CD4-positive, alpha-beta memory T cell (primary cell): ENCODE measurements at places on chromosomes 12 and 14. TPM values are rescaled to one million over a fixed set of nuclear protein-coding genes. Genes with fewer than 3 reads are reported as not detected.
A peak's percentile ranks its signal among the peaks of the same experiment; 100 is the strongest.

GRCh38 chr14:56608689-56609088 is 29.1 kb downstream of the TMEM260 start:
- H3K27ac ChIP-seq = no peak overlapping the region
- no peak for DNase-seq
- peaks cover 14% of the 10 kb centered on the region for H3K36me3 ChIP-seq
- no peaks in the 10 kb centered on the region for H3K4me1 ChIP-seq
- H3K27me3 ChIP-seq = no peaks in the 10 kb centered on the region

- no peaks in the 10 kb centered on the region for H3K4me1 ChIP-seq
- DNase-seq = no peak
- no peak overlapping the region for H3K4me3 ChIP-seq
These were observed 90.3 kb downstream of the DDHD1 start for GRCh38 chr14:53062856-53063255.

- DNase-seq = no peak
- no peaks in the 10 kb centered on the region for H3K27me3 ChIP-seq
- no peak overlapping the region for H3K27ac ChIP-seq
- H3K4me1 ChIP-seq = no peaks in the 10 kb centered on the region
These were observed 947.7 kb downstream of the GALC start for GRCh38 chr14:87045246-87045645.

GRCh38 chr12:25458047-25458552 is 95.0 kb downstream of the LMNTD1 start:
- H3K27ac ChIP-seq = no peak overlapping the region
- H3K27me3 ChIP-seq = no peaks in the 10 kb centered on the region
- no peaks in the 10 kb centered on the region for H3K36me3 ChIP-seq
- no peak overlapping the region for H3K4me3 ChIP-seq
- DNase-seq = no peak

- H3K27ac ChIP-seq = no peak overlapping the region
- no peak for DNase-seq
- H3K4me1 ChIP-seq = no peaks in the 10 kb centered on the region
- H3K36me3 ChIP-seq = no peaks in the 10 kb centered on the region
- H3K4me3 ChIP-seq = no peak overlapping the region
These were observed 727.1 kb upstream of the TBX3 start for GRCh38 chr12:115411121-115411520.

GRCh38 chr14:99946652-99947489 is 118.4 kb upstream of the EVL start:
- H3K27me3 ChIP-seq = peaks cover 13% of the 10 kb centered on the region
- H3K27ac ChIP-seq = no peak overlapping the region
- H3K4me1 ChIP-seq = peaks cover 14% of the 10 kb centered on the region
- H3K4me3 ChIP-seq = no peak overlapping the region
- H3K36me3 ChIP-seq = no peaks in the 10 kb centered on the region
- DNase-seq = peak; percentile 42

DNA sequence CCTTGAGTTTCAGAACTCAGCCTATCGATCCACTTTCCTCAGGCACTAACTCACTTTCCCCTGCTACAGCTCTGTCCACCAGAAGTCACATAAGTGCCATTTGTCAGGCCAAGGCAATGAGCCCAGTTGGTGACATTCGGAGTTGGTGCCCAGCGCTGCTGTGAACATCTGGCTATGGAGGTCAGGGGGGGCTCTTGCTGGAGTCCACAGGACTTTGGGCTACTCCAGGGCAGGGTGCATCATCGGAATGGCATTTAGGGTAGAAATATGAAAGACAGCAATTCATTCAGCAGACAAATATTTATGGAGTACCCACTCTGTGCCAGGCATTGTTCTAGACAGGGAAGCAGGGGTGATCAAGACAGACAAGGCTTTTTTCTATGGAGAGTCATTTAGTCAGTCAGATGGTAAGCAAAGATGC is 1.5 kb upstream of the PPP1CC start:
- no peaks in the 10 kb centered on the region for H3K27me3 ChIP-seq
- no peak overlapping the region for H3K4me3 ChIP-seq
- peaks cover 20% of the 10 kb centered on the region for H3K4me1 ChIP-seq
- H3K36me3 ChIP-seq = no peaks in the 10 kb centered on the region
- no peak overlapping the region for H3K27ac ChIP-seq
- no peak for DNase-seq

ARG2 gene
- not detected for total RNA-seq

CIDEB gene
- 22.3 TPM for total RNA-seq

RFX4 gene
- not detected for total RNA-seq

DNA sequence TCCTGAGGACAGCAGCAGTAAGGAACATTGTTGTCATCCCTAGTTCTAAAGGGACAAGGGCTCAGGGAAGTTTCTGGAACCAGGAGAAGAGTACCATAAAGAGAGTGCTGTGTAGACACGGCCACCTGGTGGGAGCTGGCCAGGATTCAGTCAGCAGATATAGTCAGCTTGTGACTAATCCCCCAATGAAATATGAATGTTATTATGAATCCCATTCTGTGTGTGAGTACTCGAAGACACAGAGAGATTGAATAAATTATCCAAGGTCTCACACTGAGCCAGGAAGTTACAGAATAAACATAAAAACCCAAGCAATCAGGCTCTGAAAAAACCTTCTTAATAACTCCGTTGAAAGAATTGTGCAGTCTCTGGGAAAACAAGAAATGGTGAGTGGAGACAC is 1359.5 kb downstream of the AACS start:
- H3K27me3 ChIP-seq = no peaks in the 10 kb centered on the region
- DNase-seq = no peak
- no peak overlapping the region for H3K27ac ChIP-seq
- no peak overlapping the region for H3K4me3 ChIP-seq

DNA sequence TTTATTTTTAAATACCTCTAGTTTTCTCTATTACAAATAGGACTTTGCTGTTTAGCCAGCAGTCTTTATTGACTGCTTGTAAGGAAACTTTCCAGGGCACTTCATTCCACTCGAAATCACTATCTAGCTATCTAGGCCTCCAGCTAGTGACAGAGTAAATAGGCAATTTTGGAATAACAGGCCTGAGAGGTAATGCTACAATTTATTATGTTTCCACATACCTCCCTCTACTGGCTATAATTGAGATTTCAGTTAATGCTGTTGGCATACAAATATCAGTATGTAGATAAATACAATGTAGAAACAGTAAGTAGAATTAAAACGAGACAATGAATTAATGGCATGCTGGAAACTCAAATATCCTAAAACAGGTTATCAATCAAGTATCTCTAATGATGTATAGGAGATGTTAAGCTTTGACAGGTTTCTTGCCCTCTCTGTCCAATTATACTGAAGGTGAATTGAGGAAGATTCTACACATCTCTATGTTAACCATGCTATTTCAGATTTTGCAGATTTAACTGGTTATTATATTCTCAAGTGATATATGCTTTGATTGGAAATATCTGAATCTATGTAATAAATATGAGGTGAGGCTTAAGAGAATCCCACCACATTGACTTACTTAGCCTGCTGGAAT is 7.2 kb downstream of the DTD2 start:
- H3K36me3 ChIP-seq = peaks cover 7% of the 10 kb centered on the region
- no peaks in the 10 kb centered on the region for H3K27me3 ChIP-seq
- H3K27ac ChIP-seq = no peak overlapping the region
- DNase-seq = peak; percentile 12

- no peak overlapping the region for H3K4me3 ChIP-seq
- DNase-seq = no peak
- no peaks in the 10 kb centered on the region for H3K4me1 ChIP-seq
- H3K36me3 ChIP-seq = no peaks in the 10 kb centered on the region
These were observed 8.6 kb downstream of the CAPRIN2 start for GRCh38 chr12:30746190-30746589.

- no peak overlapping the region for H3K27ac ChIP-seq
- peaks cover 7% of the 10 kb centered on the region for H3K4me1 ChIP-seq
- DNase-seq = no peak
- H3K27me3 ChIP-seq = no peaks in the 10 kb centered on the region
- no peaks in the 10 kb centered on the region for H3K36me3 ChIP-seq
These were observed 129.5 kb upstream of the NCOR2 start for GRCh38 chr12:124696693-124697476.

- no peak overlapping the region for H3K4me3 ChIP-seq
- H3K27me3 ChIP-seq = no peaks in the 10 kb centered on the region
- no peak overlapping the region for H3K27ac ChIP-seq
- DNase-seq = no peak
These were observed 20.2 kb downstream of the SLC2A3 start for GRCh38 chr12:7915661-7916403.

DNA sequence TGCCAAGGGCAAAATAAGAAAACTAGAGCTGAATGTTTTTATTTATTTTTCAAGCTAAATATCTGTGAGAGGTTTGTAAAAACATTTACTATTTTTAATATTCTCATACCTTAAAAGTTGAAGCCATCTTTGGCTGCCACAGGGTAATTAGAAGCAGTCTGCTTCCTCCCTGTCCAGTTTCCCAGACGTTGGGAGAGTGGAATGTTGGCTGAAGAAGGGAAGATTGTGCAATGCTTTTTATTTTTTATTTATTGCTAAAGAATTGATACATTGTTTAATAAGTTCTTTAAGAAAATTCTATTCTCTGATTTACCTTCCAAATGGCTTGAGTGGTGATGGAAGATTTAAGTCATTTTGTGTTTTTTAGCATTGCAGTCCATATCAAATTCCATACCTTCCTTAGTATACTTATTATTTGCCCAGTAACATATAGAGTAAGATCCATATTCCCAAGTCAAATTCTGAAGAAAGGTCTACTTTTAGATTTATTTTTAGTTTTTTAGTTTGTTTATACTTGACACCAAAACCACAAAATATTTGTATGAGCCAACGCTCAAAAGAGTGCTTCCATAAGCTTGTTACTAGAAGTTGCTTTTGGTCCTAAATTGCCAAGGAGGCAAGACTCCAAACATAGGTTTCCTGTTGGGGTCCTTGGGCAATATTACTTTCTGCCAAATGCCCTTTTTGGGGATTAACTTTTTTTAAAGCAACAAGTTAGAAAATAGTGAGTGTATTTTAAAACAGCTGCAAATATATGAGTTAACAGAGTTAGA is 124.0 kb upstream of the CPM start:
- DNase-seq = no peak
- no peaks in the 10 kb centered on the region for H3K36me3 ChIP-seq
- H3K27ac ChIP-seq = no peak overlapping the region
- no peaks in the 10 kb centered on the region for H3K27me3 ChIP-seq
- H3K4me1 ChIP-seq = no peaks in the 10 kb centered on the region

ERBB3 gene
- 6.9 TPM for total RNA-seq

- DNase-seq = no peak
- H3K4me3 ChIP-seq = no peak overlapping the region
These were observed 2.0 kb downstream of the ASPG start for GRCh38 chr14:104087505-104087904.

DNA sequence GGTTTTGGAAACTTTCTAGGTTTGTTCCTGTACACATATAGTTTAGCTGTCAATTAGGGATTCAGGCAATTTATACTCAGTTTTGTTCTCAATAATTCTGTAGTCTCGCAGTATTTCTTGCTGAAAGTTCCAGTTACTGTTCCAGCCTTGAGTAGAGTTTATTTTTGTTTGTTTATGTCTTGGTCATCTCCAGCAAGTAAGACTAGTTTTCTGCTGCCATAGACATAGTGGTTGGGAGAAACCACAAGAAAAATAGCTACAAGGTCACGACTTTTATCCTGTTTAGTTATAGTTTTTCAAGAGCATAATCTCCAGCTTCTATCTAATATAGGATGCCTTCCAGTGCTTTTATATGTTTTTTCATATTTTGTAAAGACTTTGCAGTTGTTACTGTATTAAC is 99.6 kb upstream of the FOXG1 start:
- no peak overlapping the region for H3K4me3 ChIP-seq
- H3K27ac ChIP-seq = no peak overlapping the region
- no peaks in the 10 kb centered on the region for H3K27me3 ChIP-seq
- no peaks in the 10 kb centered on the region for H3K36me3 ChIP-seq
- no peak for DNase-seq
- H3K4me1 ChIP-seq = no peaks in the 10 kb centered on the region

RIN3 gene
- total RNA-seq = 66.9 TPM

DNA sequence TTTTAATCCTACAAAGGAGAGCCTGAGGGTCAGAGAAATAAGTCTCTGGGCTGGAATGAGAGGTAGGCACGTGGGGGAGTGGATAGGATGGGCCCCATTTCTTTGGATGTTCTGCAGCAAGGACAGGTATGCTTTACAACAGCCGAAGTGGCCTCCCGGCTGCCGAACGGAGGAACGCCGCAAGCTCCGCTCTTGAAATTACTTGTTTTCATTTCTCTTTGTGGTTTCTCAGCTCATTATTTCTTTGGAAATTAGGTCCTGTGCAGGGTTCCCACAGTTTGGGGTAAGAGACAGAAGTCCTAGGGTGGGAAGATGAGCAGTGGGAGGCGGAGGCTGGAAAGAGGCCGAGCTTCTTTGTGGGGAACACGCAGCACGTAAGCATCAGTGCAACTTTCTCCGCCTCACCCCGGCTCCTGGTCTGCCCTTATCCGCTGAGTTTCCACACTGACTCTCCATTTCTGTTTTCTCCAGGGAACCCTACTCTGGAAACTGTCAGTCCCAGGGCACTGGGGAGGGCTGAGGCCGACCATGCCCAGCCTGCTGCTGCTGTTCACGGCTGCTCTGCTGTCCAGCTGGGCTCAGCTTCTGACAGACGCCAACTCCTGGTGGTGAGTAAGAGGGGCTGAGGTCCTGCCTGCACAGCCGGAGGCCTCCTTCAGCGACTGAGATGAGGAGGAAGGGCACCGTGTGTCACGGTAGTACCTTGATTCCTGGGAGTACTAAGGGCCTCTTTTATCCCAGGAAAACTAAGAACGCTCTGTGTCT is 2.0 kb downstream of the WNT5B start:
- H3K4me1 ChIP-seq = peaks cover 18% of the 10 kb centered on the region
- H3K4me3 ChIP-seq = no peak overlapping the region

TMPRSS12 gene
- total RNA-seq = not detected

GPRC5D gene
- not detected for total RNA-seq

DNA sequence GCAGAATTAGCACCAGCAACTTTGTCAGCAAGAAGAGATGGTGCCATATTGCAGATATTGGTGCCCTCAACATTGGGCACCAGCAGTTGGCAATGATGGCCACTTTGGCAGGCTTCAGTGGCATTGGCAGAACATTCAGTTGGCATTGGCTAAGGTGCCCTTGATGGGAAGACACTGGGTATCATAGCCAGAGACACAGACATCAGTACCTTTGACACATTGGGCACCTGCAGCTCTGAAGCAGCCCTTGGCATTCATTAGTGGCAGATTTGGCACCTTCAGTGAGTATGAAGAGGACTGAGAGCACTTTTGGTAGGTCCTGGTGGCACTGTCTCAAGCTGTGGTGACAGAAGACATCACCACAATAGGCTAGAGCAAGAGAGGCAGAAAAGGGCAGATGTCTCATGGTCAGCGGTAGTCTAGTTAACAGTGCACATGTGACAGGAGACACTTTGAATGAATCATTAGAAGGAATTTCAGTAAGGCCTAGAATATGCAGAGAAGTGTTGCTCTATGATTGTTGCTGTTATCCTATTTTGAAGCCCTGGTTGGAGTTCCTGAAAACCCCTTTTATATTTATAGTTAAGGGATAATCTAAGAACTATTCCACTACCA is 422.2 kb downstream of the APAF1 start:
- no peaks in the 10 kb centered on the region for H3K4me1 ChIP-seq
- no peaks in the 10 kb centered on the region for H3K27me3 ChIP-seq
- DNase-seq = no peak
- H3K36me3 ChIP-seq = no peaks in the 10 kb centered on the region

NANOG gene
- not detected for total RNA-seq

TAMALIN gene
- total RNA-seq = 30.5 TPM

WNT5B gene
- total RNA-seq = not detected

GRCh38 chr12:111430433-111431353 is 25.0 kb downstream of the SH2B3 start:
- no peaks in the 10 kb centered on the region for H3K27me3 ChIP-seq
- peak overlapping the region; percentile 98 for H3K27ac ChIP-seq
- H3K4me1 ChIP-seq = peaks cover 98% of the 10 kb centered on the region
